H54 (cell line): ENCODE measurements at places on chromosomes 1 and 21.
A peak's percentile ranks its signal among the peaks of the same experiment; 100 is the strongest.

DNA sequence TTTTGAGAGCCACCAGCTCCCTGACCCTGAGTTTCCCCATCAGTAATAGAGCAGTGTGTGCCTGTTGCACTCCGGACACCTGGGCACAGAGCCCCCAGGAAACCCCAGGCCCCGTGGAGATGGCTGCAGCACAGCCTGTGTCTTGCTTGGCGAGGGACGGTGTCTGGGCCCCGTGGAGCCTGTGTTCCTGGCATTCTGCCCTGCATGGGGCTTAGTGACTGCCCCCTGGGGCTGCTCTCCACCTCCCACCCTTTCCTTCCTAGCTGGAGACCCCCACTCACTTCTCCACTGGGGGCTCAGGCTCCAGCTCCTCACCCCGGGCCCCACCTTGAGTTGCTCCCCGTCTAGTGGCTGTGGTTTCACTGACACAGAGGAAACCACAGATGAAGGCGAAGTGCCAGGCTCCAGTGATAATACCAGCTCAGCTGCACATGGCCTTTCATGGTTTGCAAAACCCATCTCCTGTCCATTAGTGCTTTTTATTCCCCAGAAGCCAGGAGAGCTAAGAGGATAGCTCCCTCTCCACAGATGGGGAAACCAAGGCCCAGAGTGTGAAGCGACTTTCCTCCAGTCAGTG lies 39.4 kb downstream of the DMRTB1 start:
- no peak for DNase-seq

DNA sequence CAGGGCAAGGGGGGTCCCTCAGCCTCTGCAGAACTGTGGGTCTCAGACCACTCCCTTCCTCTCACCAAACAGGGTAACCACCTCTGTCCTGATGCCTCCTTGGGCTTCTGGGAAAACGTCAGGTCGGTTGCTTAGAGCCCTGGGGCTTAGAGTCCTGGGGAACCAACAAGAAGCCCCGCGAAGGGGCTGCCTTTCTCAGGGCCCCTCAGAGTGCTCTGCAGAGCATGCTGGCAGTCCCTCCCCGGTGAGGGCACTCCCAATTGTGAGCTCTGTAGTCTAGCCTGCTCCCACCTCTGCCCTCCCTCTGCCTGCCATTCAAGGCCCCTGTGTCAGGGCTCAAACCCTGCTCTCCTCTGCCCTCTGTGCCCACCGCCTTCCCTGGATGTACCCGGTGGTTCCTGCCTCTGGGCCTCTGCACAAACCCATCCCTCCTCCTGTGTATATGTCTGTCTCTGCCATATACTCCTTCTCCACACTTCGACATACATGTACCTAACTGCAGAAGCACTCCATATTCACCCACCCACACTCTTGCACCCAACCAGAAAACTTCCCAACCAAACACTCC lies 92.3 kb downstream of the DMRTB1 start:
- DNase-seq = no peak

DNA sequence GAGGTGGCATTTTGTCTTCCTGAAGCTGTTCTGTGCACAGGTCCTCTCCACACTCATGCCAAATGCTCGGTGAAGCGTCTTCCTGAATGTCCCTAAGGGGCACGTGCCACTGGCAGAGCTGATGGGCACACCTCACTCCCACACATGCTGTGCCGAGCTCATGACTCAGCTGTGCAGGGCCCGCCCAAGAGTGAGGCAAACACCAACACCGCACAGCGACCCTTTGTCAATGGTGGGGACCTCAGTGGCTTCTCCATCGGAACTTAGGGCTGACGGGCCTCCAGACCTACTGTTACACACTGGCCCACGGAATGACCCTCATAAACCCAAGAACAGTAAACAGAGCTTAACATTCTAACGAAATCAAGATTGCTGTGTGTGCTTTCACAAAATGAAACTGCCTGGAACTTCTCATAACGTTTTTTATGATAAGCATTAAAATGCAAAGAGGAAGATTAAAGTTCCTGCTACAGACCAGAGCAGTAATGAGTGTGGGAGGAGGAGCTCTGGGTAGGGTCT lies 89.3 kb downstream of the SIM2 start:
- peak; percentile 77 for DNase-seq

DNA sequence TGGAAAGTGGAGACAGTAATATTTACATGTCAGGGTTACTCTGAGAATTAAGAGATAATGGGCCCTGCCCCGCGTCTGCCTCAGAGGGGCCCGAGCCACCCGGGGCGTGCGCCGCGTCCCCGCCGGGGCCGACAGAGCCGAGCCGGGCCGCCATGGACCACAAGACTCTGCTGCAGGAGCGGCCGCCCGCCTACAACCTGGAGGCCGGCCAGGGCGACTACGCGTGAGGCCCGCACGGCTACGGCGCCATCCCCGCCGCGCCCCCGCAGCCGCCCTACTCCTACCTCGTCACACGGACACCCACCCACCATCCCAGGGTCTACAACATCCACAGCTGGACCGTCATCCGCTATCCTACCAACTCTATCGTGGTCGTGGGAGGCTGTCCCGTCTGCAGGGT lies 35.1 kb upstream of the LRRC39 start:
- no peak for DNase-seq

DNA sequence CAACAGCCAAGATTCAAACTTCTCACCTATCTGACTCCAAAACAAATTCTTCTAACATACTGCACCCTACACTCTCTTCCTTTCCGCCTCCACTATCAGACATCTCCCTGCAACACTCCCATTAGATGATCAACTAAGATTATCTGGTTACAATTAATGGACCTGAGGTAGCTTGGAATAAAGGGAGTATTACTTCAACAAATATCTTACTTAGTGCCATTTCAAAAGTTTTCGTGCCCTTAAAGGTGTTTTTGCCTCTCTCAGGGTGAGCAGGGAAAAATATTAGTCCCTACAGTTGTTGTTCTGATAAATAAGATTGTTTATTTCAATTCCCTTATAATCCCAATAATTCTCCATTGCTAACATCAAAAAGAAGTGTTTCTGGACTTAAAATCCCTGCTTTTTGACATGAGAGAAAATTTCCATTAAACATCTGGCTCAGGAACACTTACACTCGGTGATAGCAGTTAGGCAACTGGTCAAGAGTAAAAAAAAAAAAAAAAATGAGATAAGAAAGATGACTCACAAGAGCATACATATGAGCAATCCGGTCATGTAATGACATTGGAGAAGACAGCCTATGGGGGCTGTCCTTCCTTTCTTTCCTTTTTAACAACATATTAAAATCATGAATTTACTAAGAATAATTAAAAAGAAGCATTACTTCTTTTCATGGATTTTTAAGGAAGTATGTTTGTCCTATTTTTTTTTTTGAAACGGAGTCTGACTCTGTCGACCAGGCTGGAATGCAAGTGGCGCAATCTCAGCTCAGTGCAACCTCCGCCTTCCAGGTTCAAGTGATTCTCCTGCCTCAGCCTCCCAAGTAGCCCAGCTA lies 7.6 kb downstream of the RSBN1 start:
- peak; percentile 47 for DNase-seq

DNA sequence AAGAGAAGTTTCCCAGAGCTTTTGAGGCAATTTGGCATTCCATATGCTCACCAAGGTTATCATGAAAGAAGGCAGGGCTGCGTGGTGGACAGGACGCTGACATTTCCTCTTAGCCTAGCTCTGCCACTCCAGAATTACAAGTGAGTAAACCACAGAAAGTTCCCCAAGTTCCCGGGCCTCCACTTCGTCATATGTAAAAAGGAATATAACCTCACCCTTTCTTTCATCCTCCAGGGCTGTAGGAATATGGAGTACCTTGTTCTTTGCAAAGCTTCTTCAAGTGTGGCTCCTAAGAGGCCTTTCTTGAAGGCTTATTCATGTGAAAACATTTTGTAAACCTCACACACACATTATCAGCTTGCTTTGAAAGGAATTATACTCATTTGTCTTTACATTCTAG lies 210.2 kb downstream of the GREM2 start:
- DNase-seq = no peak

DNA sequence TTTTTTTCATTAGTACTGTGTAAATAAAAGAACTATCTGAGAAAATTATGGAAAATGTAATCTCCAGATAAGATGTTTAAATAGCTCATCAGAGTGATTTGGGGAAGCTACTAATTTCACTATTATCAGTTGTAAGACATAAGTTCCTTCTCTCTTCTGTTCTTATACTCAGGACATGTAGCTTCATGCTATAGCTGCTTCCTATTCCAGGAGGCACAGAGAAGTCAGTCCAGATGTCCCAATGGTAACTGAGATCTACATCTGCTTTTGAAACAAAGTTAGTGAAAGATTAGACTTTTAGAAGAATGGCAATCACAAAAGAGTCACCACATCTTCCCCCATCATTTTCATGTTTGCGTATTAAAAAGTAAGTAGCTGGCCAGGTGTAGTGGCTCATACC lies 5.6 kb downstream of the MAP3K21 start:
- DNase-seq = no peak

- peak; percentile 55 for DNase-seq
Measured at GRCh38 chr1:150560011-150560438, 10.8 kb downstream of the ADAMTSL4 start.

GRCh38 chr21:45016031-45016405 lies 58.4 kb upstream of the ADARB1 start:
- no peak for DNase-seq

- DNase-seq = no peak
Measured at GRCh38 chr1:167820684-167821355, 93.1 kb downstream of the ADCY10 start.

DNA sequence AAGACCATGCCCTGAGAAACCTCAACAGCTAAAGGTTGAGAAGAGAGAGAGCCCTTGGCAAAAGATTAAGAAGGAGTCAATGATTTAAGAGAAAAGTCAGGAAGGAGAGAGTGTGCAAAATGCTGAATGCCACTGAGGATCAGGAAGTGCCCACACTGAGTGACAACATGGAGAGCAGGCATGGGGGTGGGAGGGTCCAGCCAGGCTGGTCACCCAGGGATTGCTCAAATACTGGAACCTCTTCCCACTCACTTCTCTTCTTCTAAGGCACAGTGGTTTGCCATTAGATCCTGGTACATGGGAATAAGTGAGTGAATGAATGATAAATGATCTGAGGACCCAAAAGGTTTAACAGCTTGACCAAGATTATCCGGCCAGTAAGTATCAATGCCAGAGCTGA lies 11.1 kb downstream of the PRR9 start:
- no peak for DNase-seq

GRCh38 chr1:150925080-150925479 lies 1.1 kb upstream of the SETDB1 start:
- no peak for DNase-seq
